ENCODE measurements at places on chromosomes 7 and 10. TPM values are rescaled to one million over a fixed set of nuclear protein-coding genes. Genes with fewer than 3 reads are reported as not detected.
A peak's percentile ranks its signal among the peaks of the same experiment; 100 is the strongest.

PRTFDC1 gene
- 2.7 TPM for total RNA-seq

GRCh38 chr10:110118891-110119621 lies 88.3 kb upstream of the MXI1 start:
- DNase-seq = no peak

CYP2C19 gene
- total RNA-seq = 0.24 TPM

DNA sequence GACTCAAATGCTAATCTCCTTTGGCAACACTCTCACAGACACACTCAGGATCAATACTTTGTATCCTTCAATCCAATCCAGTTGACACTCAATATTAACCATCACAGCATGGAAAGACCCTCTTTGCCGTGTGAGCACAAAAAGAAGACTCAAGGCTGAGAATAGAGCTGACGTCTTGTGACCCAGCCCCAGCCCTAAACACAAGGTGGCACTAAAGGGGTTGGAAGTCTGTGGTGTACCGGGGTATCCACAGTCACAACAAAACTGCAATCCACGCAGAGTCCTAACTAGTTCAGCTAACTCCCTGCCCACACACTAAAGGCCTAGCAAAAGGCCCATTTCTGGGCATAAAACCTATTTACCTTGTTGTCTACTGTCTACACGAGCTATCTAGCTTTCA lies 200.1 kb downstream of the ACTR3B start:
- no peak for DNase-seq

- no peak for DNase-seq
Observed at GRCh38 chr7:2108501-2109250, 124.1 kb downstream of the MAD1L1 start.

GRCh38 chr7:90648834-90649233 lies 52.7 kb downstream of the CDK14 start:
- DNase-seq = no peak

- DNase-seq = no peak
Observed at GRCh38 chr7:26375726-26376174, 84.1 kb downstream of the SNX10 start.

GRCh38 chr10:118842843-118843624 lies 88.3 kb upstream of the CACUL1 start:
- DNase-seq = no peak

- no peak for DNase-seq
Observed at GRCh38 chr7:151851145-151851751, 25.7 kb downstream of the PRKAG2 start.

DNA sequence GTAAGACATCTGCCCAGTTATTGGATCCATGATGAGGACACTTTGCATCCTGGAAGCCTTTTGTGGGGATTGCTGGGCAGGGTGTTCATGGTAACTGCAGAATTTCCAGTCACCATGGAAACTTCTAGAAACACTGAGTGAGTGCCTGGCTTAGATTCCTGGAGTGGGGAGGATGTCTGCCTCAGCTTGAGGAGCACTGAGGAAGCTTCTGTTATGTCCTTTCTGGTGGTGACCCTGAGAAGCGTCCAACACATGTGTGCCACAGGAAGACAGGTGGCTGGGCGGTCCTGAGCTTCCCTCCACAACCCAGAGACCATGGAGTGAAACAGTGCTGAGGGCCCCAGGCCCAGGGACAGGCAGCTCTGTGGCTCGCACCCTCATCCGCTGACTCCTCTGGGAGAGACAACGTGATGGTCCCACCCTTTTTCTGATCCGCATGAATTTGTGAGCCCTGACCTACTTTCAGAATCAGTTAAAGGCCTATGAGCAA lies 191.8 kb upstream of the CXCL12 start:
- peak; percentile 49 for DNase-seq

GRCh38 chr7:20865684-20866083 lies 79.0 kb upstream of the SP8 start:
- no peak for DNase-seq

LDB3 gene
- total RNA-seq = 3.6 TPM

GRCh38 chr10:97589479-97589878 lies at the start of gene C10orf62:
Gene C10orf62 (plus strand): TSS chr10:97589721. CDS start chr10:97589898, 177 bp downstream.
- no peak for DNase-seq

All from testis (tissue), 5 donors.